ENCODE measurements at places on chromosomes 2 and 18.
A peak's percentile ranks its signal among the peaks of the same experiment; 100 is the strongest.

DNA sequence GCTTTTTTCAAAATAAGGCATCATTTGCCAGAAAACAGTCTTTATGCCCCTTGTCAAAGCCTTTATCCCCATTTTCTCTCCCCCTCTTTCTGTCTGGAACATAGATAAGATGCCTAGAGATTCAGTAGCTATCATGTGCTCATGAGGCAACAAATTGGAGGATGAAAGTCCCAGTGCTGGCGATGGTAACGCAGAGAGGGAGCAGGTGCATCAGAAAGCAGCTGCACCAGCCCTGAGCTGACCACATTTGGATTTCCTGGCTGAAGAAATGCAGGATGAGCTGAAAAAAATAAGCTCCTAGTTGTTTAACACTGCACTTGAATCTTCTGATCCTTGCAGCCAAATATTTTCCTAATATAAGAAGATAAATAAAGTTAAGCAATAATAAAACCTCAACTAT, 48.0 kb downstream of the LOXHD1 start:
- DNase-seq = no peak

DNA sequence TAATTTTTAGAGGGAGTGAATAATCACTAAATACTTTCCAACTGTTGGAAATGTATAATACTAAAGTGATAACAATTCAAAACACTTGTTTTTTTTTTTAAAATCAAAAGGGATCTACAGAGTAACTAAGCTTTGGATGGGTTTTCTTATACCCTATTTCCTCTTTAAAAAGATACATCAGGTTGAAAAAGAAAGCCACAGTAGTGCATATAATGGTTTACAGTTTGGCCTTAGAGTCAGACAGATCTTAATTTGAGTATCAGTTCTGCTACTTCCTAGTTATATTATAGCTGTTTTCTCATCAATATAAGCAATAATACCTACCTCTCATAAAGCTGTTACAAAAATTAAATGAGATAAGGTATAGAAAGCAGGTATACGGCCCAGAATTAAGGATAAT, 28.5 kb downstream of the PSME4 start:
- DNase-seq = no peak

GRCh38 chr2:15844211-15844801, 96.0 kb upstream of the MYCN start:
- DNase-seq = no peak

GRCh38 chr2:227237786-227238185, 73.4 kb downstream of the COL4A3 start:
- no peak for DNase-seq

GRCh38 chr2:207801259-207801658, 31.6 kb upstream of the FZD5 start:
- DNase-seq = no peak

- no peak for DNase-seq
These were observed 176.0 kb upstream of the COL3A1 start for GRCh38 chr2:188798159-188798558.

DNA sequence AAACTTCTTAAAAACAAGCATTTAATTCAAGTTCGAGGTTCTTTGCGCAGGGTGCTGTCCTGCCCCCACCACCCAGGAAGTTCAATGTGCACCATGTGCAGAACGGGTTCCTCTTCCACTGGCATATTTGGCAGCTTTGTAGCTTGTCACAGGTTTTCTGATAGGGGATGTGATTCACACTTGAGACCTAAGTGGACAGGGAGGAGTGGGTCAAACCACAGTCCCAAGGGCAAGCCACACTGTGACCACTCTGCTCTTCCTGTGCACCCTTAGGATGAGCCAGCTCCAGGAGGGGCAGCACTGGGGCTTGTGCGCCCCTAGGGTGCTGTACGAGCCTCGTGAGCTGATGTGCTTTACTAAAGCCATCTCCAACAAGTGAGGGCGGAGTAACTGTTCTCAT, 82.5 kb downstream of the TGFA start:
- no peak for DNase-seq

GRCh38 chr2:127407091-127407490, 11.1 kb upstream of the PROC start:
- no peak for DNase-seq

GRCh38 chr2:187206071-187206470, 242.0 kb downstream of the CALCRL start:
- no peak for DNase-seq

DNA sequence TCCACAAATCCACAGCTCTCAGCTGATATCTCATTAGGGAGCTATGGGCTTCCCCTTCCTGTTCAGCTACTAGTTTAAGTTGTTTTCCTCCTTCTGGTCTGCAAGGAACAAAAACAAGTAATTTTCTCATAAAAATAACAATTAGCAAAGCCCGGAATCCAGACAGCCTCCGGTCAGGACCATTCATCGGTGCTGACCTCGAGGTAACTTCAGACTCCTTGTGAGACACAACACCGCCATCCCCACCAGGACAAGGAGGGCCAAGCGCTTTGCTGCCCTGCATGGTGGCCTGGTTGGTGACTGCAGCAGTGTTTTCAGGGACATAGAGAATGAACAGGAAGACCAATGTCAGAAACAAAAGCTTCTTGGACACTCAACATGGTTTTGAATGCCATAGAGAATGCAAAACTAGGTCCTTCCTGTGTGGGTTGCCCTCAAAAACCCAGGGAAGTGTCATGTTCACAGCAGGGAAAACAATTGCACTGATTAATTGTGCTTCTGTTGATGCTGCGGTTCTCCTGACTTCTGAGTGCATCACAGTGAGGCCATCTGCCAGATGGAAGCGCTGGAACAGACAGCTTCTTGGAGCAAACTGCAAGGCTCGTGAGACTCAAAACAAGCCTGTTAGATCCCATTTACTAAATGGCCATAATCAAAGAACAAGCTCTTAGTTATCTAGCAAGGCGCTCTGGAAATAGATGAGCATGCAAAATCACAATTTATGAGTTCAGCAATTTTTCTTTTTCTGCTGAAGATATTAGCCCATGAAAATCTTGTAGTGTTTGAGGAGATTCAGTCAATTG, 77.1 kb downstream of the HS1BP3 start:
- no peak for DNase-seq

DNA sequence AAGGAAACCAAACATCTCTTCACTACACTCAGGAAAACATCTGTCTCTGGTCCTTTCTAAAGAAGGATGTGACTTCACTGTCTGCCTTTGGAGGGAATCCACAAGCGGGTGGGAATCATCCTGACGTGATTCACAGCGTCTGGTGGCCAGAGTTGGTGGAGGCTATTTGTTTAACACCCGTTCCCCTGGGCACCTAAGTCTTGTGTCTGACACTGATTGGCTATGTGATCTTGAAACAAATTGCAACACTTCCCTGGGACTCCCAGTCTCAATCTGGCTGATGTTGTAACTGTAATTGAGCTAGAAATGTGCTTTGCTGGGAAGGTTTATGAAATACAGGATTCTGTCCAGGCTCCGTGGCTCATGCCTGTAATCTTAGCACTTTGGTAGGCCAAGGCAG, 28.8 kb upstream of the SIX3 start:
- no peak for DNase-seq

DNA sequence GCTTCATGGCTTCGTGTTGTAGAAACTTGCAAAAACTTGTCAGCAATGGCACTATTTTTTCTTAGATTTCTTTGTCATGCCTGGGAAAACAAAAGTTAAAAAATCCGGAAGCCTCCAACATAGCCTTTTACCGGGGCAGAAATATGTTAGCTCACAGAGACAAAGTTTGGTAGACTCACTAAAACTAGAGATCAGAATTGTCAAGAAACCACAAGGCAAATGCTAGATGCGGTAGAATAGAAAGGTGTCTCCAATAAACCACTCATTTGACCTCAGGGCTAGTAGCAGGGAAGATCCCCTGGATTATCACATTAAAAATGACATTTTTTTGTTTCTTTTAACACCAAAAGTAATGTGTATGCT, 405 bp downstream of the CASP10 start:
- no peak for DNase-seq

- DNase-seq = peak; percentile 3
These were observed 128.7 kb downstream of the LYPD6B start for GRCh38 chr2:149167001-149167780.

DNA sequence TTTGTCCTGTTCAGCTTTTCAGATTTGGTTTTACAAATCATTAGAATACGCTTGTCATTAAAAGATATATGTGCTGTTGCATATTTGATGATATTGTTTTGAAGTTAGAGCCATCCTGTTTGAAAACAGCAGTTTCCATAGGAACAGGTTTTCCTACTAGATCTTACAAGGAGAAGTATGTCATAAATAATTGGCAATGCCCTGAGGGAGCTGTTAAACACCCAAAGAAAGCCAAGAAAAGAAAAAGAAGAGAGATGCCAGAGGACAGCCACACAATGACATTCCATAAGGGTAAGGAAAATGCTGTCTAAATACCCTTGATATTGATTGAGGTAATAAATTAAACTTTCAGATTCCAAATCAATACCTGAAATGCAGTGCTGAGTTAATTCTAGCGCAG, 392.2 kb upstream of the CRIM1 start:
- DNase-seq = no peak

DNA sequence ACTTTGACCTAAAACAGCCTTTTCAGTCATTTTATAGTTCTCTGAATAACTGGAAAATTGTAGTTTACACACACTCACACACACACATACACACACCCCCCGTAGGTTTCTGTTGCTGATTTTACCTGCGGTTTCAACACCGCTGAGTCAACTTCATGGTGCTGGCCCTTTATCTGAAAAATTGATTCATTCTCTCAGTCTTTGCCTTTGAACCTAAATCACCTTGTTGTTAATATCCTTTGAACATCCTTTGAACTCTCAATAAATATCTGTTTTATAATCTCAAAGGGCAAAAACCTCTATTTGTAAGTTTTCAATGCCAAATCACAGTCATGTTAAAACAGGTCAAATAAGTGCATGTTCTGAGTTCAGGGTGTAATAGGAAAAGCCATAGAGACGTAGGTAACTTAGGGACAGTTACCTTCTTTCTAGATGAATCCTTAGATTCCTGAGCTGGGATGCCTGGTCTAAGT, 109.0 kb upstream of the BZW1 start:
- DNase-seq = peak; percentile 72

DNA sequence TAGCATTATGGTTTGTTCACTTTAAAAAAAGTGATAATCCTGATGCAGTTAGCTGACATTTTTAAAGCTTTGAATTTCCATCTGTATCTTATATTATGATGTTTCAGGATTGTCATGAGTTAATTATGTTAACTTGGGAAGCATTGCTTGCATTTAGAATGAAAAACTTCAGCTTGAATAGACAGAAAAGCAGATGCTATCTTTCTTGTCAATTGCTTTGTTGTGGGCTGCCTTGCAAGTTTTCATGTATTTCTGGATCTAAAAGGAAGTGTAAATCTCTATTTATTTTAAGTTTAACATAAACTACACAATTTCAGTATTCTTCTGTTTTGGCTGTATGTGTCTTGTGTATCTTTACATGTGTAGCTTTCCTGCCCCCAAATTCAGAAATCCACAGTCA, 479.5 kb downstream of the ARHGAP15 start:
- DNase-seq = no peak

GRCh38 chr2:62144689-62145477, 51.0 kb upstream of the B3GNT2 start:
- DNase-seq = no peak

GRCh38 chr2:181877181-181877664, 14.3 kb upstream of the ITPRID2 start:
- no peak for DNase-seq

DNA sequence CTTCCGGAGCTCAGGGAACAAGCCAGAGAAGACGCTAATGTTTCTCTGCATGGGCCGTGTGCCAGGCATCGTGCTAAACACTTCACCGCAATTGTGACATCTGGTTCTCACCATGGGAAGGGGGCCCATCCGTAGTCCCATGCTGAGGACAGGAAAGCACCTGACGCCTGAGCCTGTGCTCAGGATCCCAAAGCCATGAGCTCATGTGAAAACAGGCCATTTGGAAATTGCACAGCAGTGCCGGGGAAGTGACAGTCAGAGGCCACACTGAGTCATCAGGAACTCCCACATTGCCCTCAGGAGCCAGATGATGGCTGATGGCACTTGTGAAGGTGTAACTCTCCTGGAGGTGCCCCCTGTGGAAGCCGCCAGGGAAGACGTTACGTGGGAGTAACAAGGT, 141.0 kb downstream of the INHBB start:
- no peak for DNase-seq

GRCh38 chr2:172855588-172855987, 119.9 kb downstream of the RAPGEF4 start:
- no peak for DNase-seq

DNA sequence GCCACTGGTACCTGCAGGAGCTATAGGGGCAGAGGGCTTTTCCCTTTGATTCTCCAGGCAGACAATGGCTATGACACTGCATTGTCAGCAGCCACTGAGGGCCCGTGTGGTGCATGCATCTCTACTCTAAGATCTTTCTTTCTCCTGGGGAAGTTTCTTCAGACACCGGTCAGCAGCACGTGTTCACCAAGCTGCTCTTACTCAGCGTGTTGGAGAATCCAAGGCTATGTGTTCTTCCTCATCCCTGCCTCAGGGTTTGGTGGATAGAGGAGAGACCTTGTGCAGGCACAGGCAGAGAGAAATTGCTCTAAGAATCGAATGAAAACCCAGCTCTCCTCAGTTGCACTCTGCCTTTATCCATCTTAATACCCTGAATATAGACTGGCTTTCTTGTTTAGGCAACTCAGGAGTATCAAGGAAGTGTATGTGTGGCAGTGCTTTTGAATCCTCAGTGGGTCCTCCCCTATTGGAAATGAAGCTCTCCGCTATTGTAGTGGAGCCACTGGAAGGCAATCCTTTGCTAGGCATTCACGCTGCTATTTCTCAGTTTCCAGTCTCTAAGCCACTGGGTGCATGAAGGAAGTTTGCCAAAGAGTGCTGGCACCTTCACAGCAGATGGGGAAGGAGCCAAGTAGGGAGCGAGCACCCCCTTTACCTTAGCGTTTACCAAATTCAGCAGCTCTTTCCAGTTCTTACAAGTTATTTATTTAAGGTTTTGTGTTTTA, 86.9 kb upstream of the EML6 start:
- DNase-seq = no peak

DNA sequence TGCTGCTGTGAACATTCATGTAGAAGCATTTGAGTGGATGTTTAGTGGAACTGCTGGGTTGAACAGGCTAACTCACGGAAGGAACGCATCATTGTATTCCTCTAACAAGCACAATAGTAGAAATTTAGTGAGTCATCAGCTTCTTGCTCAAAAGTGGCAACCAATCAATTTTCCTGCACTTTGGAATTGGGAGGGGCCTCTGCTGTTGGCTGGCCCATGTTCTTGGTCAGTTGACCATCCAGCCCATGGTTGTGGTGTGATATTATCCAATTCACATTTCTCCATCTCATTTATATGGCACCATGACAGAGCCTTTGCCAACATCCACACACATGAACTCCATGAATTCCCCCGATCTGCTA, 95.0 kb downstream of the TNFRSF11A start:
- peak; percentile 46 for DNase-seq

Measured in activated CD4-positive, alpha-beta T cell treated with anti-CD3 and anti-CD28 coated beads, Interleukin-2, amount 50 U/mL, for 24 hours (primary cell).